ENCODE measurements at places on chromosomes 1 and 21.
A peak's percentile ranks its signal among the peaks of the same experiment; 100 is the strongest.

- no peak for DNase-seq
Observed at GRCh38 chr1:114154963-114155322, 1.3 kb upstream of the SYT6 start.

GRCh38 chr21:45126204-45126626 lies 51.8 kb downstream of the ADARB1 start:
- no peak for DNase-seq

DNA sequence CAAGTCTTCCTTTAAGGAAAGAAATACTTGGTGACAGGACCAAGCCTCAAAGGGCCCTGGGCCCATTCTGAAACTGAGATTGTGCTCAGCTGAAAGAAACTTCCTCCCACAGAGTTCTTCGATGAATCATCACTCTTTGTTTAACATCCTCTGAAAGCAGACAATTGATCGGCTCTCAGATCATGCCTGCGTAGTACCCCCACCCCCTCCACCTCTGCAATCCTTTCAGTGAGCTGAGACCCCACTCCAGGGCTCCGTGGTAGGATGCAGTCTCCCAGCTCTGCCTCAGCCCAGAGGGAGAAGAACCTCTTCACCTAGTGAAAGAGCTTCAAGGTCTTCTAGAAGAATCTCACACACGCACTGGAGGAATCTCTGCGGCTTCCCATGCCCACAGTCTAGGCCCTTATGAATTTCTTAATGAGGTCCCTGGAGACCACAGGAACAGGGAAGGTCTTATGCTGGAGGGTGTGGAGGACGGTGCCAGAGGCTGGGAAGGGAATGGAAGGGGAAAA lies 104.9 kb upstream of the SOD1 start:
- no peak for DNase-seq

- DNase-seq, result no peak
Observed at GRCh38 chr1:226723657-226724532, 15.2 kb downstream of the ITPKB start.

GRCh38 chr1:240824238-240824637 lies 212.3 kb upstream of the GREM2 start:
- no peak for DNase-seq

DNA sequence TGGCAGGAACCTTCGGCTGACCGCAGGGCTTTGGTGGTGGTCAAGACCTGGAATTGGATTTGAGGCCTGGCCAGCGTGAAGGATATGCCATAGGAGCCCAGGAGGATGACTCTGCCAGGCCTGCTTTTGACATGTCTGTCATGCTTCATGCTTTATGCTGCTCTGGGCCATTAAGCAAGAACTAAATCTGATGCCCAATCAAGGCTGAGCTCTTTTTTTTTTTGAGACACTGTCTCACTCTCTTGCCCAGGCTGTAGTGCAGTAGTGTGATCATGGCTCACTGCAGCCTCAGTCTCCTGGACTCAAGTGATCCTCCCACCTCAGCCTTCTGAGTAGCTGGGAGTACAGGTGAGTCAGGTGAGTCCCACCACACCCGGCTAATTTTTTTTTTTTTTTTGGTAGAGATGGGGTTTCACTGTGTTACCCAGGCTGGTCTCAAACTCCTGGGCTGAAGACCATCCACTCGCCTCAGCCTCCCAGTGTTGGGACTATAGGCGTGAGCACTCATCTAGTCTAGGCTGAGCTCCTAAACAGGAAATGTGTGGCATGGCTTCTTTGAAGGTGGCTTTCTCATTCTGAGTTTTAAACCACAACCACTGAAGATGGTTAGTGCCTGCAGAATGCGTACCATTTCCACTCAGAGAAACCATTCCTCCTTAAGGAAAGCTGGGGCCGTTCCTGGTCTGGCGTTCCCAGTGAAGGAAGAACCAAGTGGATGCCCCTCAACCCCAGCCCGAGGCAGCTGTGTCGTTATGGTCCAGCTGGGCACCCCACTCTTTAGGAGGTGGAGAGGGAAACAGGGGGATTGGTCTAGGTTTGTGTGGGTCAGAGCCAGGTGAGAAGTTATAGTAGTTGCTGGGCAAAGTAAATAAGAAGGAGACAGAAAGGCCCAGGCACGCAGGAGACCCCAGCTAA lies 34.2 kb upstream of the ATP5PO start:
- DNase-seq, result peak; percentile 28

- DNase-seq, result peak; percentile 34
Observed at GRCh38 chr1:234989019-234989418, 139.6 kb downstream of the TOMM20 start.

GRCh38 chr21:27818847-27819246 lies 852.0 kb upstream of the ADAMTS5 start:
- no peak for DNase-seq

DNA sequence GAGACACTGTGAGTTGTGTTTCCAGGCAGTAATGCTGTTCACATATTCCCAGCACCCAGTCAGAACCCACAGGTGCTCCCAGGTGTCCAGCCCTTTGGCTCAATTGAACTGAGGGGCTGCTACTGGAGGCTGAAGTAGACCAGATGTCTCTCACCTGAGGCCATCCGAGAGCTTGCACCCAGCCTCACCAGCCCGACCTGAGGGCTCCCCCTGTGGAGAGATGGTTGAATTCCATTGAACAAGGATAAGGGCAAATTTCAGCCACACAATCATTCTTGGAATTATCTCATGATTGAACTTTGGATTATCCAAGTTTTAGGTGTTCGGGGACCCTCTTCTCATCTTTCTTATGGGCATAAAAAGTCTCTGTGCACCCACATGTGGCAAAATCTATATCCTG lies 52.1 kb downstream of the OBSCN start:
- no peak for DNase-seq

DNA sequence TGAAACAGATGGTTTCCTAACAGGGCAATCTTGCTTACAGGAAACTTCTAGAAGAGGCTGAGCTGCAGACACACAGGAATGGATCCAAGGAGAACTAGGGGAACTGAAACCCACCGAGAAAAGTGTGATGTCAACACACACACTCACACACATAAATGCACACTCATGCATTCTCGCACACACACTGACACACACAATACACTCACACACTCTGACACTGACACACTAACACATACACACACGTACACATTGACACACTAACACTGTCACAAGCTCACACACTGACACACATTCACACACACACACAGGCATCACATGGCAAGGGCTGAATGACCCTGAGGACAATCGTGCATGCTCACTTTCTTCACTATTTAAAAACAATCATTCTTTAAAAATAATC lies 142.7 kb downstream of the NPHP4 start:
- no peak for DNase-seq

GRCh38 chr1:29688471-29689365 lies 452.4 kb downstream of the PTPRU start:
- no peak for DNase-seq

GRCh38 chr1:77636864-77637263 lies 45.6 kb downstream of the ZZZ3 start:
- DNase-seq, result no peak
